Activated naive CD4-positive, alpha-beta T cell treated with anti-CD3 and anti-CD28 coated beads, Interleukin-2, amount 50 U/mL, for 72 hours (primary cell): ENCODE measurements at places on chromosomes 12 and 14. TPM values are rescaled to one million over a fixed set of nuclear protein-coding genes. Genes with fewer than 3 reads are reported as not detected.

DNA sequence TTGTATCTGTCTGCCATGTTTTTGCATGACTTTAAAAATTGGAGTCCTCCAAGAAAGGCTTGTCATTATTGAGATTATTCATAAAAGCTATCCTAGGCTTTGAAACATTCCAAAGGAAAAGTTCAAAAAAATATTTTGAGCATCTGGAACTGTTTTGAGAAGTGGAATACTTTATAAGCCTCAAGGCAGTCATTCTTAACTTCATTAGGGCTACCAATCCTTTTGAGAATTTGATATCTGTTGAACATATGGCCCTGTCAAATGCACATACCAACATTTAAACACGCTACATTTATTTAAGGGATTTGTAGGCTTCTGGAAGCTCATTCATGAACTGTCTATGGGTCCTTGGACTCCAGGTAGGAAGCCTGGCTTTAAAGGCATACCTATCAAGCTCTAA is 77.0 kb downstream of the TMEM117 start:
- DNase-seq, result no peak

Gene MIP
- not detected for total RNA-seq

DNA sequence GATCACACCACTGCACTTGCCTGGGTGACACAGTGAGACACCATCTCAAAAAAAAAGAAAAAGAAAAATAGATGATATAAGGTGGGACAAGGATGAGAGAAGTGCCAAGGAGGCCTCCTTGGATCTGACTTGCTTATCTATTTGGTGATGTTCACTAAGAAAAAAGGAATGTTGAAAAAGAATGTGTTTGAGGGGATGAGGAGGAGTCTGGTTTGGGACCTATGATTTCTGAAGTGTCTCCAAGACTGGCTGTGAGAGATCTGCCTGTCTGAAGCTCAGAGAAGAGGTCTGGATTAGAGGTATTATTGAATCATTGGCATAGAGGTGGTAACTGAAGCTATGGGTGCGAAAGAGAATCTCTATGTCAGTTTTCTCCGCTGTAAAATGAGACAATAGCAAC is 42.8 kb downstream of the BCAT1 start:
- no peak for DNase-seq

- no peak for DNase-seq
These were observed 25.4 kb upstream of the ATXN2 start for GRCh38 chr12:111624540-111624939.

DNA sequence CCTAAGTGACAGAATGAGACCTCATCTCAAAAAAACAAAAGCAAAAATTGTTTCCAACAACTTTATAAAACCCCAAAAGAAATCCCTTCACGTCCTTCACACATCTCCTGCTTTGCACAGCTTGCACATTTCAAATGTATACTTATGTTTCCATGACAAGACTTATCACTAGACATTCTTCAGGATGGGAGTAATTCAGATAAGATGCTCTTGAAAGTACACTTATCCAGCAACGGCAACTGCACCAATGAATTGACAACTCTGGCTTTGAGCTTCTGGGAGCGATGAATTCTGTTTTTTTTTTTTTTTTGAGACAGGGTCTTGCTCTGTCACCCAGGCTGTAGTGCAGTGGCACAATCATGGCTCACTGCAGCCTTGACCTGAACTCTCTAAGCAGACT is 30.8 kb upstream of the AKAP5 start:
- DNase-seq, result no peak

DNA sequence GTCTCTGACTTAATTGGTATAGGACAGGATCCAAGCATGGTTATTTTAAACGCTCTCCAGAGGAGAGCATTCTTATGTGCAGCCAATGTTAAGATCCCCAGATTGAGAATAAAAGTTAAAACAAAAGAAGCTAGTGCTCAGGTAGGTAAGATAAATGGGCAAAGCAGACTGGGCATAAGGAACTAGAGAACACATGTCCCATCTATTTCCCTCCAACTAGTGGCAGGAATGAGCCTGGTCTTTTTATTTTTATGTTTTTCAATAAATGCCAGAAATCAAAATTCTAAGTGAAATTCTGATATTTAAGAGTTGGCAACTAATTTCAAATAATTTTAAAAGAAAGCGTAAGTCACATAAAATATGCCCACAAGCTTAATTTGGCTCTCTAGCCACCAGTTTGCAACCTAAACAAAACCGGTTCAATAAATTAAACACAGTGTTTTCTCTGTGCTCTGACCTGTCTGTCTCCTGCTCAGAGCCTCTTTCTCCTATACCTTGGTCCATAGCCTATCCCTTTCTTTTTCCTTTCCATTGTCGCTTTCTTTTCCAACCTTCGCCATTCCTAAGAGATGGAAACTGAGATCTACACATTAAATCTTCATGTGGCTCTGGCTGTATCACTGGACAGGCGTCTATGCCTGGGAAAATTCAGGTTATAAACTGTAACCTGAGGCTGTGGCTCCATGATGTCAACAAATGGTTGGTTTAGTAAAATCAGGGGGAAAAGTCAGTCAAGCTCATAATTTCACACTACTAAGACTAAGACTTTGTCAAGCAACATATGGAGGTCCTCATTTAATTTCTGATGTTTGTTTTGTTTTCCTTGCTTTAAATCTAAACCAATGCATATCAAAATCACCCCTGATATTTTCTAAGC is 5.5 kb downstream of the SLC38A1 start:
- DNase-seq, result no peak

Gene CCDC177
- total RNA-seq, result not detected

Gene SOX5
- total RNA-seq, result not detected

GRCh38 chr14:72089625-72090024 is 157.4 kb downstream of the RGS6 start:
- no peak for DNase-seq

DNA sequence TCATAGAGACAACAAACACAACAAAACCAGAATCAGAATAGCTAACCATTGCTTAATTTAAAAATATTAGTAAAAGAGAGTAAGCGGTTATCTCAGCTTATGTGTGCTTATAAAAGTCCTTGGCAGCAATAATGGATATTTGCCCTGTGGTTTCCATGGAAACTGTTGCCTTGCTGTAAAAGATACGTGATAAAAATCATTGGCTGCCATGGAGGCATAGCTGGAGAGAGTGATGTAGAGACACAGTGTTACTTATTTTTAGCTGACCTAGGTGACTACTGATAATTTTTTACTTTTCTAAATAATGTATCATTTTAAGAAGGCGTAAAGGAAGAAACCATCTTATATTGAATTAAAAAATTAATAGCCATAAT is 92.9 kb downstream of the ERC1 start:
- DNase-seq, result no peak

- DNase-seq, result no peak
These were observed 12.3 kb downstream of the ZFP36L1 start for GRCh38 chr14:68780358-68781160.

DNA sequence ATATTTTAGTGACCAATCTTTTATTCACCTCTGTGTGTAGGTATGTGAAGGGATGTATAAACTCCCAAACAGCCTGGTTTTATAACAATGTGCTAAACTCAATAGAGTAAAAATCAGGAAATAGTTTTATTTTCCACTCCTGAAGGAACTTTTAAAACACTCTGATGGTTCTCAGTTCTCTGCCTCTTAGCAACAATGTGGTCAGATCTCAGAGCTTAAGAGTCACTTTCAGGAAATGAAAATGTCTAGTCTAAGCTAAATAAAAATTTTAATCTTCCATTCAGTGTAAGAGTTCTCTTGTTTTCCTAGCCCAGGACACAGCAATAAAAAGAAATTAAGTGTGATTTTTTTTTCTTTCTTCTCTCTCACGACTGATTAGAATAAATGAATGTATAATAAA is 718.0 kb downstream of the C12orf50 start:
- no peak for DNase-seq

GRCh38 chr14:92665661-92666110 is 82.7 kb downstream of the LGMN start:
- no peak for DNase-seq
